ENCODE measurements at places on chromosomes 2 and 18.

- no peak for DNase-seq
Observed at GRCh38 chr2:149200109-149200520, 130.3 kb upstream of the LYPD6 start.

- no peak for DNase-seq
Observed at GRCh38 chr18:46950064-46950656, 32.8 kb downstream of the KATNAL2 start.

DNA sequence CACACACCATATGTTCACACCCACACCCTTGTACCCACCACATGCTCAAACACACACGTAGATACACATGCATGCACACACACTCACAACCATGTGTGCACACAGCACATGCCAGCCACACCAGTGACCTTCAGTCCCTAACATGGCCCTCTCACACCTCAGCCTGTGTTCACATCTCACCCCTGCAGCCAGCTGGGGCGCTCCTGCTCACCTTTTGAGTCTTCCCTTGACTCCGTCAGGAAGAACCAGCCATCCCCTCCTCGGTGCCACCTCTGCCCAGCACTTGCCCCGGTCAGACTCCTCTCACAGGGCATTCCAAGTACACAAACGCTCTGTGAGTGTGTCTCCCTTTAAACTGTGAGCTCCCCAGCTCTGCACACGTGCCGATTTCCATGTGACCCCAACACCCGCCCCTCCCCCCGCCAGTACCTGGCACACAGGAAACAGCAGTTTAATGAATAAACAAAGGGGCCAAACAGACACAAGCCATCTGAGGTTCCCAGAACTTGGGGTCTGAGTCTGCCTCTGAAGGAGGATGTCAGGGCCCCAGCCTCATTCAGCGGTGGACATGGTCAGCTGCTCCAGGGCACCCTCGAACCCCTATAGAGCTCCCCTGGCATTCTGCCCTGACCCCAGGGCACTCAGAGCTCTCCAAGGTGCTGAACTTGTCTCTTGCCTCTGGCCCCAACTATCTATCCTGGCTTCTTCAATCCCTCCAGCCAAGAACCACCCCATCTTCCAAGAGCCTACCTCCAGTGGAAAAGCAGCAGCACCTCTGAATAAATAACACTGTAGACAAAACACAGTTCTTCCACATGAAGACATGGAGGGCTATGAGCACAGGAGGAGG is 252.9 kb downstream of the ATAD2B start:
- no peak for DNase-seq

- peak; percentile 20 for DNase-seq
Observed at GRCh38 chr2:102473020-102473419, at the start of gene SLC9A4. Gene SLC9A4 (plus strand): TSS chr2:102473226. CDS start chr2:102473760, 534 bp downstream.
